ENCODE measurements at places on chromosomes 11 and 22. TPM values are rescaled to one million over a fixed set of nuclear protein-coding genes. Genes with fewer than 3 reads are reported as not detected.

Gene PNPLA5
- not detected for total RNA-seq

Gene CHRNA10
- total RNA-seq: 0.91 TPM

Gene PTPRCAP
- 2.1 TPM for total RNA-seq

Gene MCHR1
- 1.7 TPM for total RNA-seq
